Muscle of leg (tissue), 16 donors: ENCODE measurements at places on chromosomes 4 and X. TPM values are rescaled to one million over a fixed set of nuclear protein-coding genes. Genes with fewer than 3 reads are reported as not detected.
A peak's percentile ranks its signal among the peaks of the same experiment; 100 is the strongest.

DCAF12L1 gene
- 1.6 TPM for polyA plus RNA-seq

HAND2 gene
- polyA plus RNA-seq, result 0.75 TPM

CDK16 gene
- polyA plus RNA-seq, result 94.0 TPM

TRPC5OS gene
- 0.09 TPM for polyA plus RNA-seq

STARD8 gene
- polyA plus RNA-seq, result 19.1 TPM

KIT gene
- polyA plus RNA-seq, result 8.4 TPM

GLUD2 gene
- polyA plus RNA-seq, result 1.7 TPM

ATP2B3 gene
- polyA plus RNA-seq, result 0.23 TPM

SPACA5B gene
- polyA plus RNA-seq, result not detected

GRCh38 chr4:87188932-87189331, 31.5 kb downstream of the KLHL8 start:
- DNase-seq, result peak; percentile 4

GRCh38 chrX:30513284-30513683, 64.3 kb downstream of the TASL start:
- no peak for DNase-seq

DNA sequence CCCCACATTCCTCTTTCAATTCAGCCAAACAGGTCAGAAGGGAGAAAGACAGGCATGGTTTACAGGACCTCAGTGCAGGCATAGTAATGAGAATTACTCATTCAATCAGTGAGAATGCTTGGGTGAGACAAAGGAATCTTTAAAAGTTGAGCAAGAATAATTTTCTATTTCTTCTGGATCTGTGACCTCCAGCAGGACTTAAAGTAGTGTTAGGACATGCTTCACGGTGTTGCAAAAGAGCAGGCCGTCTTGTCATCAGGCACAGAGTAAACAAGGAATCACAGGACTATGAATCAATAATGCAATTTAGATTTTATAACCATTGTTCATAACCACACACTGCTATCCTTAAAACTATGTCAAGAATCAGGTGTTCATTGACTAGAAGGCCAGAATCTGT, 130.6 kb upstream of the GLRA2 start:
- no peak for DNase-seq

DNA sequence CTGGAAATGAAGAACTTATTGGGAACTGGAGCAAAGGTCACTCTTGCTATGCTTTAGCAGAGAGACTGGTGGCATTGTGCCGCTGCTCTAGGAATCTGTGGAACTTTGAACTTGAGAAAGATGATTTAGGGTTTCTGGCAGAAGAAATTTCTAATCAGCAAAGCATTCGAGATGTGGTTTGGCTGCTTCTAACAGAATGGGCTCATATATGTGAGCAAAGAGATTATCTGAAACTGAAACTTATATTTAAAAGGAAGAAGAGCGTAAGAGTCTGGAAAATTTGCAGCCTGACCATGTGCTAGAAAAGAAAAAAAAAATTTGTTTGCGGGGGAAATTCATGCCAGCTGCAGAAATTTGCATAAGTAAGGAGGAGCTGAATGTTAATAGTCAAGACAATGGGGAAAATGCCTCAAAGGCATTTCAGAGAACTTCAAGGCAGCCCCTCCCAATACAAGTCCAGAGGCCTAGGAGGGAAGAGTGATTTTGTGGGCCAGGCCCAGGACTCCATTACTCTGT, 35.9 kb upstream of the PAPSS1 start:
- no peak for DNase-seq

GRCh38 chr4:4428966-4429875, 42.3 kb downstream of the NSG1 start:
- no peak for DNase-seq

- no peak for DNase-seq
These were observed 402.8 kb upstream of the NWD2 start for GRCh38 chr4:36841583-36842326.

GRCh38 chr4:1209821-1210220, 37.4 kb upstream of the SPON2 start:
- peak; percentile 95 for DNase-seq

DNA sequence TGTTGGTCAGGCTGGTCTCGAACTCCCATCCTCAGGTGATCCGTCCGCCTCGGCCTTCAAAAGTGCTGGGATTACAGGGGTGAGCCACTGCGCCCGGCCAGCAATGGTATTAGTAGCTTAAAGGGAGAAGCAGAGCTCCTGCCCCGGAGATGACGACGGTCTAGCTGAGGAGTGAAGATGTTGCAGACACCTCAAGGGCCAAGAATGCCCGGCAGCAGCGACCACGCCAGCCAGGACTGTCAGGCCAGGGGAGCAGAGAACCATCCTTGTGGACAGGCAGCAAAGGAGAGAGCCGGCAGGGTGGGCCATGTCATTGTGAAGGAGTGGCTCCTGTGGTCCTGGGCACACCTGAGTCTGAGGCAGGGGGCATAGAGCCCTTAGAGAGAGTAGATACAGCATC, 210.1 kb upstream of the BCOR start:
- no peak for DNase-seq

DNA sequence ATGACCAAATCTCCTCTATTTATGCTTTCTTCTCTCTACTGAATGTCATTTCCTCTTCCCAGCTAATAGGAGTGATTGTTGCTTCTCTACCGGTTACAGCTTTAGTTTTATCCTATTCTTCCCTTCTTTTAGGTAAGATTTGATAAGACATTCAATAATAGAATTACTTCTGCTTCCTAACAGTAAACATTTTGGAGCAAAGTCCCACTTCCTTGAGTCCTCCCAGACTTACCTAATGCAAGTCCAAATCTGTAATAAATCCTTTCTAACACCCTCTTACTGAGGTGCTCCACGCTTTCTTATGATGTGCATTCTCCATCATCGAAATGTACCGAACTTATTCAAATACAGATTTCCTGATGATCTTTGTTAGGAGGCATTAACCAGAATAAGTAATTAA, 79.2 kb upstream of the GPM6A start:
- DNase-seq, result no peak

- no peak for DNase-seq
These were observed 74.5 kb downstream of the DIPK2B start for GRCh38 chrX:45126158-45126557.

GRCh38 chr4:85128246-85129204, 162.0 kb upstream of the WDFY3 start:
- no peak for DNase-seq

DNA sequence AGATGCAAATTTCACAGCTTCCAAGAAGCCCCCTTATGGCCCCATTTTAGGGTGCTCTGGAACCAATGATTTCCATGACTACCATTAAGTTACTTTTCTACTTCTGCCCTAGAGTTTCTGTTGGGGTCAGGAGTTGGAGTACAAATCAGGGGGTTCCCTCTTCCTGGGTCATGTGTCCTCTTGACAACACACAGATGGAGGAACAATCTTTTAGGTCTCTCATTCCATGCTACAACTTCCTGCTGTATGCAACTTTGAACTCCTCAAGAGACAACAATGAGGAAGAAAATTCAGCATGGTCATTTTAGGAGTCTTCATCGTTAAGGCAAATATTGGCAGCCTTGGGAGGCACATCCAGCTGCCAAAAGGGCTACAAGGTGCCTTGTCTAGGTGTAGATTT, 79.7 kb downstream of the SEL1L3 start:
- DNase-seq, result no peak

DNA sequence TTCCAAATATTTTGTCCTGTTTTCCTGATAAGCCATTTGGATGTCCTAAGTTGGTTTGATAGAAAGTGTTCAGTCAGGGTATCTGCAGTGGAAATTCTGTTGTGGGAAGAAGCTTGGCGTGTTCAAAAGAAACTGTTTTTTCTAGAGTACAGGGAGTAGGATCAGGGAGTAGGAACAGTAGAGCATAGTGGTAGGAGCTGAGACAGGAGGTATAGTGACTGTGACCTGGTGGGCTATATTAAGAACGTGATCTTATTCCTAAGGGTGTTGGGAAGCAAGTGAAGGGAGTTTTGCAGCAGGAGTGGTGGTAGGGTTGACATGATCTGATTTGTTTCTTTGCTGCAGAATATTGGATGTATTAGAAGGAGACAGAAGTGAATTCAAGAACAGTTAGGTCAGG, 348.2 kb downstream of the BMPR1B start:
- DNase-seq, result peak; percentile 25
